ENCODE measurements at places on chromosomes 5 and 9. TPM values are rescaled to one million over a fixed set of nuclear protein-coding genes. Genes with fewer than 3 reads are reported as not detected.

Gene PRUNE2
- polyA plus RNA-seq: 12.2 TPM

Gene PALM2AKAP2
- polyA plus RNA-seq: 7.0 TPM

Gene PCDHGA7
- 2.8 TPM for polyA plus RNA-seq

Gene TAF11L2
- not detected for polyA plus RNA-seq

Gene GARIN3
- polyA plus RNA-seq: not detected

Gene ADAMTS2
- 11.3 TPM for polyA plus RNA-seq

Gene FOXD4L4
- not detected for polyA plus RNA-seq

Gene CCIN
- polyA plus RNA-seq: 0.29 TPM

Gene QRFP
- polyA plus RNA-seq: 0.30 TPM

Gene FBXW11
- 65.3 TPM for polyA plus RNA-seq

Gene RACK1
- polyA plus RNA-seq: 2,414 TPM

Gene STK32A
- polyA plus RNA-seq: 11.3 TPM

Gene AFAP1L1
- polyA plus RNA-seq: 21.4 TPM

Gene IL33
- polyA plus RNA-seq: 11.6 TPM

Gene SGCD
- polyA plus RNA-seq: 4.8 TPM

Gene NMUR2
- 0.16 TPM for polyA plus RNA-seq

Gene RASGRF2
- polyA plus RNA-seq: 2.3 TPM

Gene PCDHA3
- polyA plus RNA-seq: 0.41 TPM

Gene KCNIP1
- polyA plus RNA-seq: 14.3 TPM

Gene DNAJC18
- 33.5 TPM for polyA plus RNA-seq

Gene NDUFA8
- polyA plus RNA-seq: 78.6 TPM

Gene ACTBL2
- polyA plus RNA-seq: not detected
